ENCODE measurements at places on chromosomes 6 and 20. TPM values are rescaled to one million over a fixed set of nuclear protein-coding genes. Genes with fewer than 3 reads are reported as not detected.

DNA sequence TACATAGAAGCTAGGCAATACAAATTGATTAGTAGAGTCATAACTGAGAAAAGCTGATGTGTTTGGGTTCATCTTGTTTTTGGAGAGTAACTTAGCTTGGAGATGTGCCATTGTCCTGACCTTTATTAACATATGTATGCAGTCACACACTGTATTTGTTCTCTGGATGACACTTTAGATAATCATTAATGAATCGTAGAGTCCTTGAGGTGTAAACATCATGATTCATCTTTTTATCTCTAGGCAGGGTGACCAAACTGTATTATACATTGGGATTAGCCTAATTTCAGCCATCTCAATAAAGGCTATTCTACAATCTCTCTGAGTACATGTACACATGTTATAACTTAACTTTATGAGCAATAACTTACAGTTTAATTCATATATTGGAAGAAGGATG is 3.6 kb upstream of the MTCL3 start:
- DNase-seq: no peak
- peaks cover 54% of the 10 kb centered on the region for H3K27me3 ChIP-seq
- H3K4me1 ChIP-seq: peaks cover 19% of the 10 kb centered on the region
- no peak overlapping the region for H3K4me3 ChIP-seq
- H3K27ac ChIP-seq: no peak overlapping the region
- H3K36me3 ChIP-seq: no peaks in the 10 kb centered on the region

GRCh38 chr6:159116343-159116742 is 52.9 kb upstream of the FNDC1 start:
- peaks cover 11% of the 10 kb centered on the region for H3K4me1 ChIP-seq
- no peaks in the 10 kb centered on the region for H3K36me3 ChIP-seq
- no peak overlapping the region for H3K4me3 ChIP-seq
- DNase-seq: no peak
- H3K27ac ChIP-seq: no peak overlapping the region

- H3K4me1 ChIP-seq: no peaks in the 10 kb centered on the region
- no peaks in the 10 kb centered on the region for H3K27me3 ChIP-seq
- H3K27ac ChIP-seq: no peak overlapping the region
Measured at GRCh38 chr20:42041000-42041565, 422.9 kb upstream of the CHD6 start.

DNA sequence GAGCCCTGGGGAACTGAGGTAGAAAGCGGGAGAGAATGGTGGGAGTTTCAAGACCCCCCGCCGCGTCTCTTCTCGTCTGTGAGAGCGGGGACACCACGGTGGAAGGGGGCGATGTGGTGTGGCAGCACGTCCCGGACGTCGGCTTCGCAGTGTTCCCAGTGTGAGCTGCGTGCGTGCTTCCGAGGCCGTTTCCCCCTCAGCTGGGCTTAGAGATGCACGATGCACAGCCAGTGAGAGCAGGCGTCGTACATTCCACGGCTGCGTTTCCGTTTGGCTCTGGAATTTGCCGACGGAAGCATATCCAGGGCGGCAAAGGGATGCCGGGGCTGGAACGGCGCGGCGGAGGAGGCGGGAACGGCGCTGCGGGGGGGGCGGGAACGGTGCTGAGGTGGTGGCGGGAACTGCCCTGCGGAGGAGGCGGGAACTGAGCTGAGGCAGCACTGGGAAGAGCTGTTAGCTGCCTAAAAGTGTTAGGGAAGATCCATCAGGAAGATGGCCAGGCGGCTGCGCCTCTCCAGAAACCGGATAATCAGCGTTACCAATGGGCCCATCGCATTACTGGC is 37.7 kb downstream of the KIF25 start:
- H3K27ac ChIP-seq: no peak overlapping the region
- peaks cover 11% of the 10 kb centered on the region for H3K27me3 ChIP-seq
- no peak overlapping the region for H3K4me3 ChIP-seq
- H3K36me3 ChIP-seq: no peaks in the 10 kb centered on the region
- DNase-seq: no peak

GRCh38 chr20:51641866-51642265 is 99.3 kb upstream of the NFATC2 start:
- H3K4me1 ChIP-seq: no peaks in the 10 kb centered on the region
- peaks cover 7% of the 10 kb centered on the region for H3K27me3 ChIP-seq
- no peaks in the 10 kb centered on the region for H3K36me3 ChIP-seq
- H3K27ac ChIP-seq: no peak overlapping the region

GRCh38 chr6:148987982-148988381 is 241.2 kb downstream of the UST start:
- H3K27ac ChIP-seq: no peak overlapping the region
- peaks cover 10% of the 10 kb centered on the region for H3K27me3 ChIP-seq
- no peaks in the 10 kb centered on the region for H3K4me1 ChIP-seq
- no peaks in the 10 kb centered on the region for H3K36me3 ChIP-seq
- H3K4me3 ChIP-seq: no peak overlapping the region
- DNase-seq: no peak

- peaks cover 62% of the 10 kb centered on the region for H3K4me1 ChIP-seq
- no peak for DNase-seq
- H3K36me3 ChIP-seq: peaks cover 60% of the 10 kb centered on the region
- no peaks in the 10 kb centered on the region for H3K27me3 ChIP-seq
- no peak overlapping the region for H3K27ac ChIP-seq
Measured at GRCh38 chr6:11378639-11379038, 146.2 kb upstream of the NEDD9 start.

GRCh38 chr20:7361321-7361720 is 578.9 kb downstream of the HAO1 start:
- no peaks in the 10 kb centered on the region for H3K36me3 ChIP-seq
- no peak overlapping the region for H3K27ac ChIP-seq
- H3K4me1 ChIP-seq: no peaks in the 10 kb centered on the region

GRCh38 chr6:39388606-39389483 is 66.3 kb upstream of the KCNK16 start:
- H3K4me3 ChIP-seq: no peak overlapping the region
- H3K36me3 ChIP-seq: no peaks in the 10 kb centered on the region
- DNase-seq: no peak
- no peak overlapping the region for H3K27ac ChIP-seq

GRCh38 chr6:30325873-30326525 is 728 bp upstream of the TRIM39 start:
- H3K4me3 ChIP-seq: peak overlapping the region; percentile 90
- H3K4me1 ChIP-seq: peaks cover 63% of the 10 kb centered on the region

DNA sequence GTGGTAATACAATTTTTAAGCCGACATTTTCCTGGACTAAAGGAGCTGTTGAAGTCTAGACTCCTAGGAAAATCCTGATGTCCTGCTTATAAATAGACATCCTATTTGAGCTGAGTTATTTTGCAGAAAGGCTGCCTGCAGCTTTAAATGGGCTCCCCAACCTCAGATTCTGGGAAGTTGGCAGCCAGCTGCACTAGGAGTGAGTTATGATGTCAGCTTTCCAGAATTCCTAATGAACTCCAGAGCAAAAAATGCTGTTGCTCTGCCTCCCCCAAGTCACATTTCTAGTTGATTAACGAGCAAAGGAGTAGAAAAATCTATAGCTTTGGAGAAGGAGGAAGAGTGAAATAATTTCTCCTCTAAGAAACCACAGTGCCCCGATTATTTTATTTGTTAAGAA is 346.3 kb upstream of the SULF2 start:
- no peaks in the 10 kb centered on the region for H3K36me3 ChIP-seq
- H3K27ac ChIP-seq: no peak overlapping the region
- no peak overlapping the region for H3K4me3 ChIP-seq
- DNase-seq: no peak

Gene UNC5CL
- 1.6 TPM for total RNA-seq

Gene BPIFB1
- not detected for total RNA-seq

Gene SNRPB2
- 110 TPM for total RNA-seq

Gene TBXT
- not detected for total RNA-seq

Gene RIPPLY2
- total RNA-seq: not detected

Gene CLPSL2
- total RNA-seq: not detected

Gene ARMH2
- 1.8 TPM for total RNA-seq

Gene ZNF311
- 0.55 TPM for total RNA-seq

Gene CYP21A2
- not detected for total RNA-seq
